ENCODE measurements at places on chromosomes 16 and 17. TPM values are rescaled to one million over a fixed set of nuclear protein-coding genes. Genes with fewer than 3 reads are reported as not detected.

MYH10 gene
- 69.1 TPM for total RNA-seq

PRCD gene
- 13.1 TPM for total RNA-seq

HBA1 gene
- not detected for total RNA-seq

CCL16 gene
- total RNA-seq, result not detected

MOSMO gene
- total RNA-seq, result 10.3 TPM

TBC1D3I gene
- total RNA-seq, result 1.5 TPM

STAT5B gene
- total RNA-seq, result 27.6 TPM

SPAG5 gene
- 16.7 TPM for total RNA-seq

CLEC18C gene
- 0.34 TPM for total RNA-seq

GNG13 gene
- total RNA-seq, result not detected

CIBAR2 gene
- total RNA-seq, result not detected

HAS3 gene
- total RNA-seq, result 0.36 TPM

FBXO39 gene
- 1.2 TPM for total RNA-seq

CCL17 gene
- total RNA-seq, result 0.73 TPM

C17orf58 gene
- 13.3 TPM for total RNA-seq

ABCC3 gene
- total RNA-seq, result 0.93 TPM

KCNG4 gene
- total RNA-seq, result 0.15 TPM

CRYBA1 gene
- not detected for total RNA-seq

PKMYT1 gene
- 29.9 TPM for total RNA-seq

MMP28 gene
- not detected for total RNA-seq

MARVELD3 gene
- not detected for total RNA-seq

KRT33B gene
- not detected for total RNA-seq

IKZF3 gene
- total RNA-seq, result not detected

ORC6 gene
- 10.5 TPM for total RNA-seq

C17orf50 gene
- not detected for total RNA-seq

CPHXL2 gene
- total RNA-seq, result not detected

ACSM3 gene
- total RNA-seq, result 2.0 TPM

CD79B gene
- total RNA-seq, result 19.1 TPM

TLE7 gene
- not detected for total RNA-seq

SCARF1 gene
- total RNA-seq, result 0.31 TPM

OR1A1 gene
- total RNA-seq, result not detected

KRT31 gene
- total RNA-seq, result not detected

HBA2 gene
- not detected for total RNA-seq

NXN gene
- 10.8 TPM for total RNA-seq

ALOX15B gene
- under 0.01 TPM for total RNA-seq

TMEM238L gene
- total RNA-seq, result not detected

Measured in melanocyte of skin (primary cell).